T-helper 17 cell (primary cell): ENCODE measurements at places on chromosomes 7 and 10. TPM values are rescaled to one million over a fixed set of nuclear protein-coding genes. Genes with fewer than 3 reads are reported as not detected.

- H3K27ac ChIP-seq = no peak overlapping the region
- H3K27me3 ChIP-seq = no peaks in the 10 kb centered on the region
- H3K4me3 ChIP-seq = no peak overlapping the region
- H3K4me1 ChIP-seq = peaks cover 3% of the 10 kb centered on the region
Measured at GRCh38 chr7:75579899-75580298, 87.8 kb downstream of the SPDYE5 start.

TMEM140 gene
- 24.5 TPM for total RNA-seq

GRCh38 chr10:57983281-57983791 lies 284.4 kb downstream of the IPMK start:
- H3K27ac ChIP-seq = no peak overlapping the region
- H3K4me3 ChIP-seq = no peak overlapping the region
- H3K4me1 ChIP-seq = no peaks in the 10 kb centered on the region
- no peak for DNase-seq
- H3K27me3 ChIP-seq = no peaks in the 10 kb centered on the region

DNA sequence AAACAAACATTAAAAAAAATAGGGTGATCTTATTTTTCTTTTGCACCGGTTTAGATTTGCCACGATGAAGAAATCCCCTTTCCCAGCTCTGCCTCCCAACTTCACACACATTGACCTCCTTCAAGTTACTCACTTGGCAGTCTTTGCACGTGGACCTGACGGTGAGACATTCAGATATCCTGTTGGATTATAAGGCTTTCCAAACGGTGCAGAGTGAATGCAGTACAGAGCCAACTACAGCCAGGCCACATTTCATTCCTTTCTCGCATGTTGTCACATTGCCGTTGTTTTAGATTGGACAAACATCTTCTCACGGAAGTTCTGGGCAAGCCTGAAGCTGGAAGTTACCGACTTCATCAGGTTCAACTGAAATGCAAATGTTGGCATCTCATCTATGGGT lies 159.2 kb downstream of the HDAC9 start:
- H3K4me1 ChIP-seq = no peaks in the 10 kb centered on the region
- DNase-seq = no peak
- no peak overlapping the region for H3K4me3 ChIP-seq
- no peaks in the 10 kb centered on the region for H3K27me3 ChIP-seq

CPA1 gene
- total RNA-seq = not detected

DNA sequence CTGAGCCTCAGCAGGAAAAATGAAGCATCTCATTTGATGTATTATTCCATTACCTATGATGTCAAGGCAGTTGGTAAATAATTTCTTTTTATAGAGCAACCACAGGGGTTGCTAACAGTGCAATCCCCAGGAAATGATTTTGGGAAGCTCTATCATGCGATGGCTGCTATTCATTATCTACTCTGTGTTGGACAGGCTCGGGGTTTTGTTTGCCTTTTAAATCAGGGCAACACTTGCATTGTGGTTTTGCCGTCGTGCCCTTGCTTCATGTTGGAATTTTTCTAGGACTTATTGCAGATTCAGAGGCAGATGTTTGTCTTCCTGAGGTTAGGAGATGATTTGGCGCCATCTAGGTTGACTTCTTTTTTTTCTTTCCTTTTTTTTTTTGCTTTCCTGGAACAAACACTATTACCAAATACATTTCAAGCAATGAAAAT lies 128.4 kb downstream of the BICC1 start:
- DNase-seq = no peak
- H3K27me3 ChIP-seq = peaks cover 25% of the 10 kb centered on the region
- H3K4me1 ChIP-seq = no peaks in the 10 kb centered on the region
- H3K36me3 ChIP-seq = no peaks in the 10 kb centered on the region
- H3K27ac ChIP-seq = no peak overlapping the region
- peak overlapping the region; percentile 25 for H3K4me3 ChIP-seq

DNA sequence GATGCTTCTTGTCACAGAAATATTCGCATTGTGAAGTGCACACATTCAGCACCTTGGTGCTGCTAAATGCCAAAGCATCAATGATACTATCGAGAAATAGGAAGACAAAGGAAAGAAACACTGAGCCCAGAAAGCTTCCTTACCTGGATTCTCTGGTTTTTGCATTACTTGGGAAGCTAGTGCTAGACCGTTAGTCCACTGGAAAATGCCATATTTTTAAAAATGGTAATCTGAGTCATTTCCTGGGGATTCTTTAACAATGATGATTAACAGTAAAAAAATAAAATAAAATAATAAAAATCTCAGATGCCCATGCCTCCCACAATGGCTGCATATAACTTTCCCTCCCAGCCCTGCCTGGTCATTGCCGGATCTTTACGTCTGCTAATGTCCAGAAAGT lies 420.1 kb upstream of the MGMT start:
- no peak overlapping the region for H3K27ac ChIP-seq
- peaks cover 8% of the 10 kb centered on the region for H3K4me1 ChIP-seq
- peaks cover 16% of the 10 kb centered on the region for H3K27me3 ChIP-seq
- H3K36me3 ChIP-seq = no peaks in the 10 kb centered on the region

GRCh38 chr7:137110535-137110934 lies 233.0 kb downstream of the PTN start:
- no peaks in the 10 kb centered on the region for H3K36me3 ChIP-seq
- no peak overlapping the region for H3K27ac ChIP-seq
- no peaks in the 10 kb centered on the region for H3K4me1 ChIP-seq
- no peak overlapping the region for H3K4me3 ChIP-seq
